ENCODE measurements at places on chromosomes 11 and 22. TPM values are rescaled to one million over a fixed set of nuclear protein-coding genes. Genes with fewer than 3 reads are reported as not detected.

DNA sequence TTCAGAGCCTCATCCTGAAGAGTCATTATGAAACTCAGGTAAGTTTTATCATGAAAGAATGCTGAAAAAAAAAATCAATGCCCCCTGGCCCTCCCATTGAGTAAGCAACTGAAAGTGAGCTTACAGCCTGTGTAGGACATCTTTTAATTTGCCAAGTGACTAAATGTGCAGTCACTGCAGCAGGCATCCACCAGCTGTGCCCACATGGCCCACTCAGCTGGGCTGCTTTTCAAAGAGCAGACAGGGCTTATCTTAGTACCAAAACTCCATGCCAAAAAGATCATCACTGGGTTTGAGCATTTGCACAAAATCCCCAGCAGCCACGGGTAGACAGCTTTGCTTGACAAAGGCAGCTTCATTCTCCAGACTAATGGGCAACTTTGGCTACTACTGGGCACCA is 709.7 kb downstream of the NTM start:
- DNase-seq = no peak
- no peak overlapping the region for H3K4me3 ChIP-seq
- no peak overlapping the region for H3K27ac ChIP-seq
- H3K4me1 ChIP-seq = no peaks in the 10 kb centered on the region
- H3K36me3 ChIP-seq = no peaks in the 10 kb centered on the region

DNA sequence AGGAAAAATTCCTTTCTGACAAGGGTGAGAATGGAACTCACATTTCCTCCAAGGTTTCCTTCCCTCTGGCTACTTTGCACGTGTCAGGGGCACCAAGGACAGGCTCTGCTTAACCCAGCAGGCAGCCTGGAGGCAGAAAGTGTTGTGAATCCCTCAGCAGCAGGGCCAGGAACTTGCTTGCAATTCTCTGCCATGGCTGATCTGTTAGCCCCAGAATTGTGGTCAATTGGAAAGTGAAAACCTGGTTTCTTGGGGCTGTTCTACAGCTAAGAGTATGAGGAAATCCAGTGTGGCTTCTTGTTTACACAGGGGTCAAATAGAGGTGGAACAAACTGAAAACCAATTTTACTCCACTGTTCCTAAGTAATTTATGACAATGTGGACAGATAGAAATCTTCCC is 38.3 kb upstream of the CEP295 start:
- peak; percentile 22 for DNase-seq
- H3K4me1 ChIP-seq = peaks cover 19% of the 10 kb centered on the region
- peaks cover 2% of the 10 kb centered on the region for H3K27me3 ChIP-seq
- H3K27ac ChIP-seq = no peak overlapping the region
- no peaks in the 10 kb centered on the region for H3K36me3 ChIP-seq

DNA sequence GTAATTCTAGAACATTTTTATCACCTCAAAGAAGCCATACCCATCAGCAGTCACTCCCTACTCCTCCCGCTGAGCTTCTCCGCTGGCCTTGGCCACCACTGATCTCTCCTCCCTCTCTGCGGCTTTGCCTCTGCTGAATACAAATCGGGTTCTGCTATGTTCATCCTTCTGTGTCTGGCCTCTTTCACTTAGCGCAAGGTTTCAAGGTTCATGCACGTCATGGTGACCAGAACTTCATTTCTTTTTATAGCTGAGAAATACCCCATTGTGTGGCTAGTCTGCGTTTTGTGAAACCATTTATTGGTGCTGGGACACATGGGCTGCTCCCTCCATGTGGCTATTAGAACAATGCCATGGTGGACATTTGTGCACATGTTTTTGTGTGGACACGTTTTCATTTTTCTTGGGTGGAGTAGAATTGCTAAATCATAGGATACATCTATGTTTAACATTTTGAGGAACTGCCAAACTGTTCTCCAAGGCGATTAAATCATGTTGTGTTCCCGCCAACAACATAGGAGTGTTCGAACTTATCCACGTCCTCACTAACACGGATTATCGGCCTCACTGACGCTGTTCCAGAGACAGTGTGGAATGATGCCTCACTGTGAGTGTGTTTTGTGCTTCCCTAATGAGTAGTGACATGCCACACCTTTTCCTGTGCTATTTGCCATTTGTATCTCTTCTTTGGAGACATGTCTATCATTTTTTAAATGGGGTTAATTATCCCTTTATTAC is 24.2 kb upstream of the KRTAP5-6 start:
- peaks cover 8% of the 10 kb centered on the region for H3K27me3 ChIP-seq
- no peak overlapping the region for H3K27ac ChIP-seq
- H3K4me3 ChIP-seq = no peak overlapping the region
- DNase-seq = no peak

Gene DENND5A
- total RNA-seq = 59.5 TPM

Gene RRAS2
- total RNA-seq = 59.6 TPM

Measured in endothelial cell (in vitro differentiated cells).